ENCODE measurements at places on chromosomes 4 and X.

DNA sequence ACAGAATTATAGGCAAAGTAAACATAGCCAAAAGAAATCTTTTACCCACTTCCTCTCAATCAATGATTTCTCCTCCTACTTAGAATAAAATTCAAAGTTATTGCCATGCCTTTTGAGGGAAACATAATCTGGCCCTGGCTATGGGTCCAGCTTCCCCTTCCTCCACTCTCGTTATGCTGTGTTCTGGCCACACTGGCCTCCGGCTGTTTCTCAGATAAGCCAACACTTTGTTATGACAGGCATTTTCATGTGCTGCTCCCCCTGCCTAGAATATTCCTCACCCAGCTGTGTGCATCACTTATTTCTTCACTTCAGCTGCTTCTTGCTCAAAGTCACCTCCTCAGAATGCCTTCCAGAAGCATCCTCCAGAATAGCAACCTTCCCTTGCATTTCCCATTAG lies 386.6 kb upstream of the AADAT start:
- DNase-seq: no peak

GRCh38 chr4:8086783-8087445 lies 71.7 kb downstream of the ABLIM2 start:
- no peak for DNase-seq

DNA sequence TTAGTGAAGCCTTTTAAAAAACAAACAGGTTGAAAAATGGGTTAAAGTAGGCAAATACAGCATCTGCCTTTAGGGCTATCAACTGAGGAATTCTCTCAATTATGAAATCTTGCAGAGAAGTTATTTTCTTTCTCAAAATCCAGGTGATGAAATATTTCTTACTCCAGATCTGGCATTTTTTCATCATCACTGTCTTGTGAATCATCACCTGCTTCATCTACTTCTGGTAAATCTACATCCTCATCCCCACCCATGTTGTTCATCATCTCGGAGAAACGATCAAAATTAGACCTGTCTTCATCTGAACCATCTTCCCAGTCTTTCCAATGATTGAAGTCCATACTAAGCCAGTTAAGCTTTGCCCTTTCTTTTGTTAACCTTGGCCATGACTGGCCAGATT lies 33.3 kb upstream of the HPF1 start:
- DNase-seq: no peak

DNA sequence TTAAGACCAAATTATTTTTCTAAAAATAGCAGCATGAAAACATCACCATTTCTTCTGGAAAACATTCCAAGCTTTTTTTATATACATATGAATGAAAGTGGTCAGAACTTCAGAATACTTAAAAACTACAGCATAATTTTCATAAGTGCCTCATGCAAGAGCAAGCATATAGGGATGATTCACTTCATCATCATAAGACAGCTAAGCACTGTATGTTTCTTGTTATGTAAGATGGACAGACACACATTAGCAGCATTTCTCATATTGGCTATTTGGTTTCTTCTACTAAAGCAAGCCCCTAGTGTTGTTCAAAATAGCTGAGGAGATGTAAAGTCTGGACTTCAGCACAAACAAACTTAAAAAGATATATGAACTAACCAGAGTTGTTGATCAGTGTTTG lies 213.1 kb upstream of the NOCT start:
- DNase-seq: no peak

DNA sequence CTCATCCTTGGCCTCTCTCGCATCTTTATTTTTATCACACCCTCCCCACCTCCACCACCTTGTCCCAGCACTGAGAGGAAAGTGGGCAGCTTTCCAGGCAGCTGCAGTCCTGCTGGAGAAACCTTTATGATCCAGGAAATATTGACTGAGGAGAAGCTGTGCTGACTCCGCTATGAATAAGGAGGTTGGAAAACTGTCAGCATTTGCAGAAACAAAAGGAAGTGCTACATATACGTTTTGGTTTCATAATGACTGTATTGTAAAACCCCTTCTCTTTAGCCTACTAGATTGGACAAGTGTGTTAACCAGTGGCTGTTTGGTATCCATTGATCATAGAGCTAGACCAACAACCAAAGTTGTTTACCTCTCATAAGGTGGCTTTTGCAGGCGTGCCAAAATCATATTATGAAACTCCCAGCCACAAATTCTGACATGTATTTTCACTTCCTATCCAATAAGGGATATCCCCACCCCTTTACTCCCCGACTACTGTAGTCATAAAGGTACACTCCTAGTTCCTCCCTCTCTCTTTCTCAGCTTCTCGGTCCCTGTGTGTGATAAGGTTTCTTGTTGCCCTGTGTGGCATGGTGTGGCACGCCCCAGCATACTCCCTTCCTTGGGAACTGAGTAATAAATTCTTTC lies 88.4 kb downstream of the GPR143 start:
- no peak for DNase-seq

GRCh38 chr4:18111081-18111480 lies 89.5 kb upstream of the LCORL start:
- DNase-seq: no peak
